ENCODE measurements at places on chromosomes 3 and 15.

- no peak for DNase-seq
Observed at GRCh38 chr3:113088616-113089015, 97.8 kb downstream of the GTPBP8 start.

DNA sequence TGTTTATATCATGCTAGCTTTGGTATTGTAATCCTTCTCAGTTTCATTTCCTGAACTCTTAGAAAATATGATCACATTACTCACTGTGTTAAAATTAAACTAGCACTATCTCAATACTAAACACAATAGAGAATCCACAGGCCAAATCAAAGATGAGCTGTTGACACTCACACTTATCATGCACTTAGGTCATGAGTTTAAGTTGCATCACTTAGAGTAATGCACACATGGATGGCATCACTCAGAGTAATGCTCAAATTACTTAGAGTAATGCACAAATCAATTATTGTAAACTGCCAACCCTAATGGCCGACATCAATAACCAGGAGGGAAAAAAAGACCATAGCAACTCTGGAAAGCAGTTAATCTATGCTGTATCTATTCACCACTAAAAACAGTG lies 40.0 kb upstream of the MCF2L2 start:
- no peak for DNase-seq

DNA sequence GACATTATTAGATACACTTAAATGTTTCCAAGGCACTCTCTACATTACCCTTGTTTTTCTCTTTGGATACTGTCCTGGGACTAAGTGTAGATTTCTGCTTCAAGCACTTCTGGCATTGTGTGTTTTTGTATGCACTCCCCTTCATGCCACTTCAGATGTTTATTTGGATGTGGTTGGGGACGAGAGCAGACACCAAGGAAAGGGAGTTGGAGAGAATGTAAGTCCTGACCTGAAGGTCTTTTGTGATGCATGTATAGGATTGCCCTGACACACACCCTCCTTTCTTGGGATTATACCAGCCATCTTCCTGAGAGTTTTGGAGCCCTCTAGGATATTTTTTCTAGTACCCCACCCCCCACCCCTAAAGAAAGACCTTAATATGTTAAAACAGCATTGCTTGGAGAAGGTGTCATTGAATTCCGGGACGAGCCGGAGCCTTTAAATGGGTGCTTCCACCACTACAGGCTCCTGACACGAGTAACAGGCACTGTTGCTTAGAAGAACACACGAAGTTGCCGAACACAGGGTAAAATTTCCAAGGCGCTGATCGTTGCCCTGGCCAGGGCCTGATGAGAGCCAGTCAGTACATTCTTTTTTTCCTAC lies 22.7 kb downstream of the PSMD6 start:
- DNase-seq = no peak

GRCh38 chr15:62262305-62262941 lies 97.3 kb upstream of the C2CD4B start:
- no peak for DNase-seq

GRCh38 chr15:59245559-59245958 lies 38.9 kb downstream of the LDHAL6B start:
- DNase-seq = no peak

GRCh38 chr3:128950223-128950938 lies 43.5 kb downstream of the CFAP92 start:
- no peak for DNase-seq

DNA sequence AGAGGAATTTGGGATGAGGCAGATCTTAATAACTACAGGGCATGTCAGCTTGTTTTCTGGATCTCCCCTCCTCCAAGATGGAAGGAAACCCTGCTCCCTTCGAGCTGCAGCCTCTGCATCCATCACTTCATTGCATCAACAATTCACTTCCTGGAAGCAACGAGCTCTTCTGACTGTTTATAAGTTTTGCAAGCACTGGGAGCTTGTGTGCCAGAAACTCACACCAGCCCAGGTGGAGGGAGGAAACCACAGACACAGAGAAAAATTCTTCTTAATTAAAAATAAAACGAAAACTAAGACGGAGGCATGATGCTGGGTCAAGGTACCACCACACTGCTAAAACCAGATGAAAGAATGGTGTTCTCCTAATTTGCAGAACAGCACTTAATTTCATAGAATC lies 10.6 kb downstream of the LRIG1 start:
- DNase-seq = no peak

- no peak for DNase-seq
Observed at GRCh38 chr3:137789236-137789635, 25.1 kb downstream of the SOX14 start.

DNA sequence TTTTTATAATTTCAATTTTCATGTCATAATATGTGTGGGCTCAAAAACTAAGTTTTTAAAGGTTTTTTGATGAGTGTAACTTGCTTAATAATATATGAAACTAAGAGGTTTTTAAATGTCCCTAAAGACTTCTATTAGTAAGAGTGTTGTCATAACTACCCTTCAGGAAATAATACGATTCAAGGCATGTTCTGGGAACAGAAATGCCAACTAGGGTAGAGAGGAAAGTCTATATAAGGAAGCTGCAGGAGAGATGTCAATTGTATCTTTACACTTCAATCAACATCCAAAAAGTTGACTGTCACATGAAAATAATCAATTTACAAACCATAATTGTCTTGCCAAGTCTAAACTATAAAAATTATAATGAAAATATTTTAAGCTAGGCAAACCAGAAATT lies 76.3 kb downstream of the SMARCC1 start:
- no peak for DNase-seq

- DNase-seq = no peak
Observed at GRCh38 chr3:37297459-37297858, 123.1 kb upstream of the LRRFIP2 start.

DNA sequence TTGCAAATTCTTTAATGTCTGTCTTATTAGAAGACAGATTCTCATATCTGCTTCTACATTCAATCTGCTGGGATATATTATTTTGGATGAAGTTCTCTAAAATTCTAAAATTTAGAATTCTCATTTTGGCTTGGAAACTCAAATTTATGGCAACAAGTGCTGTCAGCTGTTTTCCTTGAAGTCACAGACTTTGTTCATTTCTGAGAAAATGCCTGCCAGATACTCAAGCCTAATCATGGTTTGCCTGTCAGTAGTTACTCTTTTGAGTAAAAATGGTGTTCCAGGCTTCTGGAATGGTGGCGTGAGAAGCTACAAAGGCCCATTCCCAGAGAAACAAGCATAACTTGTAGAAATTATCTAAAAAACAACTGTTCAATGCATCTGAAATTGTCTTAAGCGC lies 115.8 kb downstream of the CTNNB1 start:
- DNase-seq = no peak

DNA sequence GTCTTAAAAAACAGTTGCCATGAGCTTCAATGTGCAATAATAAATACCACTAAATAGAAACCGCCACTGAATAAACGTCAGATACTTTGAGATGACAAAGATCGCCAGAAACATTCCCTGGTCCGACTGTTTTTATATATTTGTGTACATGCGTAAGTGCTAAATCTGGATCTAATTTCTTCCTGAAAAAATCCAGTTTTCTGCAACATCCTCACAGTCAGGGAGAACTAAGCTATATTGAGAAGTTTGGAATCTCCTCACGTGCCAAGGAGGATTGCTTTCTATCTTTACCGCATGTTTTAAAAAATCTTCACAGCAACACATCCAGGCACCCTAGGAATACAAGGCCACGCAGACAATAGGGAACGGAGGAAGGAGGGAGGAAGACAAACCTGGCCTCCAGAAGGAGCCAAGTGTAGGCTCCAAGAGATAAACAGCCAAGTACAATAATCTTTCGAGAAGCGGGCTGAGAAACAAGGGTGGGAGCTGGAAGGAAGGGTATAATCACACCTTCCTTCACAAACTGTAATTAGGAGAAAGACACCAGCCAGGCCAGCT lies 5.7 kb downstream of the VGLL4 start:
- DNase-seq = no peak

DNA sequence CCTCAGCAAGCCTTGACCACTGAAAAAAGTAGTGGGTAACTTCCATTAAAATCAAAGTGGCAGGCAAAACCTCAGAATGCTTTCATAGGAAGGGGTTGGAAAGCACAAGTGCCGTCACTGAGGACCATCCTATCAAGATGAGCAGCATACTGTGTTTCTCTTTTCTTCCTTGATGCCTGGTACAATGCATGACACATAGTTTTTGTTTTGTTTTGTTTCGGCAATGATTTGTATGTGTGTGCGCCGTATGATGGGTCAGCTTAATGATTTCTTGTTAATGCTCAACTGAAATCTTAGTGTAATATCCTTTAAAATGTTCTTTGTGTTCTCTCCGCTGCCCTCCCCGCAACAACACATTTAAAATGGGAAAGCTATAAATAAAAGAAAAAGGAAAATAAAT lies 476.4 kb upstream of the KCNMB2 start:
- DNase-seq = no peak

GRCh38 chr3:124227150-124227630 lies 235.3 kb upstream of the ROPN1 start:
- DNase-seq = no peak

DNA sequence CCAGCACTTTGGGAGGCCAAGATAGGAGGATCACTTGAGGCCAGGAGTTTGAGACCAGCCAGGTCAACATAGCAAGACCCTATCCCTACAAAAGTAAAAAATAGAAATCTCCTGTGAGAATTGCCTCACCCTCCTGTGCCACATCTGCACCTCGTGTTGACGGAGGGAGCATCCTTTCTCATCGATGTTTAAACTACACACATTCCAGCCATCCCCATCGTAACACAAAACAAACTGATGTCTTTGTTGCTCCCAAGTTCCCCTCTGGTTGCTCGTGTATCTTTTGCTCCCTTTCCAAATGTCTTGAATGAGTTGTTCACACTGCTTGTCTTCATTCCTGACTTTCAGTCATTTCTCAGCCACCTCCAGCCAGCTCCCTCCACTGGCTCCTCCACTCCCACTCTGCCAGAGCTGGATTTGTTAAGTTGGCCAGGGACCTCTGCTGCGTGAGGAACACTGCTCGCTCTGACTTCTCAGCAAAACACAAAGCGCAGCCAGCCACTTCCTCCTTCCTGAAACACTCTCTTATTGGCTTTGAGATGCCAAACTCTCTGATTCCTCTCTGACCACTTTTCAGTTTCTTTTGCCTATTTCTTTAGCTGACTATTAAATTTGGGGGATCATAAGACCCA lies 53.6 kb upstream of the ATP13A3 start:
- no peak for DNase-seq

DNA sequence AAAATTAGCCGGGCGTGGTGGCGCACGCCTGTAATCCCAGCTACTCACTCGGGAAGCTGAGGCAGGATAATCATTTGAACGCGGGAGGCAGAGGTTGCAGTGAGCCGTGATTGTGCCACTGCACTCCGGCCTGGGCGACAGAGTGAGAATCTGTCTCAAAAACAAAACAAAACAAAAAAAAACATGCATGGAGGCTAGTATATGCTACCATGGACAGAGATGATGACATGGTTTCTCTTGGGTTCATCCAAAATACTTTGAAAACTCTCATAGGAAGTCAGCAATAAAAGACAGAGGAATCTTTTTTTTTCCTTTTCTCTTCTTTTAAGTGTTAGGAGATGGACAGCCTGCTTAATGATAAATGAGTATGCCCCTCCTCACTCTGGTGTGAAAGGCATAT lies 137.7 kb upstream of the MB21D2 start:
- no peak for DNase-seq

DNA sequence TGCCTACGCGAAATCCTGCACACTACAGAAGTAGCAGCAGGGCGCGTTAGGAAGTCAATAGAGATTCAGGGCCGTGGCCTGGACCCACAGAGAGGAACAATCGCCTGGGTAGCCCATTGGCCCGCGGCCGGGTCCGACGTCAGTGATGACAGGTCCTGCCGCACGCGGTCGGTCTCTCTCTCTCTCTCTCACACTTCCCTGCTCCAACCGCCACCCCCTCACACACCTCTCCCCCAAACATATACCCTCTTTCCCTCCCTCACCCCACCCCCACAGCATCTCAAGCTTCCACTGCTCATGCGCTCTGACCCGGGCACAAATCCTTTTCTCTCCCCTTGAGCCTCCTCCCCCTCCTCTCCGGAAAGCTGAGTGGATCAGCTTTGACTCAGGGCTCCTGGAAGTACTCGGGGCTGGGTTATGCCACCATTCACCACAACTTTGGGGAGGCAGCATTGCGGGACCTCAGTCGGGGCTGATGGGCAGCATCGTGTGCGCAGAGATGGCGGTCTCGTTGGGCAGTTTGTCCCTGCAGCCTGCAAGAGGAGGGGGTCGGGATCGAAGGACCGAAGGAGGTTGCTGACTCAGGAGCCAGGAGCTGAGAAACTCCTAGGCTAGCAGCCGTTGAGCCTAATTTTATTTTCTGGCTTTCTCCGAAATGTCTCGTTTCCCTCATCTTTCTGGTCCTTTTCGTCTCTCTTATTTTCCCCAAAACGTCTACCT lies 9.0 kb downstream of the ZIC4 start:
- DNase-seq = no peak

- DNase-seq = no peak
Observed at GRCh38 chr3:119351581-119351980, 57.4 kb downstream of the ARHGAP31 start.

DNA sequence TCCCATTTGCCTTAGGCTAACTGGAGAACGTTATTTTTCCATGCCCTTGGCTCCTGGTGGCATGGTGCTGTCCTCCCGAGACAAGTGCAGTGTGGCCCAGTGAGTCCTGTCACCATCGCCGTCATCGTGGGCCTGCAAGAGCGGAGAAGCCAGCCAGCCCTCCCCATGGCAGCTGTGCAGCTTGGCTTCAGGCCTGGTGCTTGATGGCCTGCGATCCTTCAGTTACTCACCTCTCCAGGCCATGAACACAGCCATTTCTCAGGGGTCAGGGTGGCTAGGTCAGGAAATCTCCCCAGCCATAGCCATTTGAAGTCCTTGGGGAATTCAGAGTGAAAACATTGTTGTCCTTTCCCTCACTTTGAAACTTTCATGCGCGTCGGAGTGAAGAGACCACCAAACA lies 189.0 kb upstream of the RGMA start:
- DNase-seq = no peak

DNA sequence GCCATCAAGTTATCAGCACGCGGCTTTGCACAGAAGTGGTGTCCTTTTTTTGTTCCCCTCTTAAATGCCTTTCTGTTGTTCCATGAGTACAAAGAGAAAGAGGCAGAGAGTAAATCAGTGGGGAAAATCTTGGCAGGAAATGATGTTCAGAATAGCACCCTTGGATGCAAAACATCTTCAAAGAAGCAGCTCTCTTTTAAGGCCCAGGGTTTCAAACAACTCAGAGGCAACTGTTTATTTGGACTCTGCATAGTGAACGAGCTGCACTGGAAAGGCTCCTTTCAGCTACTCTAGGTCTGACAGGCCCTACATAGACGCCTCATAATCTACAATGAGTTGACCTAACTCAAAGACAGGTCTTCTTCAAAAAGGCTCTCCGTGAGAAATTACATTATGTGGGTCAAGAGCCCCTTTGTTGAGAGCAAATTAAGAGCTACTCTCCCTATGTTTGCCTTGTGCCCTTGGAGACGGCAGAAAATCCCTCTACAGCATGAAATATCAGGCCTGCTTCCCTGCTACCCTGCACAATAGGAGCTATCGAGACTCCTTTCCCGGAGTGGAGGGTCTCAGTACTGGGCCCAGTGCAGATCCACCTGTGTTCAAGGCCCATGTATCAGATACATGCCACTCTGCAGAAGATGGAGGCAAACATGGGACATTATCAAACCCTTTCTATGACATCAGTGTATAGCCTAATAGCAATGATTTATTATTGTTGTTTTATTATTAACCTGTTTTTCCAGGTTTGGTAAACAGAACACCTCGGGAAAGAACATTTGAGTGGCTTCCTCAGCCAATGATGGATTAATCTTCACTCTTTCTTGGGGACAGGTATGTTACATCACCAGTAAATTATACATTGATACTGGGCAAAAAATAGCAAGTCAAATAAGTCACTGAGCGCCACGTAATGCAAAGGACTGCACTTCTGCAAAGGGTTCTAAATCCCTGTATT lies 53.1 kb downstream of the HEG1 start:
- DNase-seq = no peak

Measured in NCI-H1930 (cell line).